ENCODE measurements at places on chromosomes 3 and 15.

DNA sequence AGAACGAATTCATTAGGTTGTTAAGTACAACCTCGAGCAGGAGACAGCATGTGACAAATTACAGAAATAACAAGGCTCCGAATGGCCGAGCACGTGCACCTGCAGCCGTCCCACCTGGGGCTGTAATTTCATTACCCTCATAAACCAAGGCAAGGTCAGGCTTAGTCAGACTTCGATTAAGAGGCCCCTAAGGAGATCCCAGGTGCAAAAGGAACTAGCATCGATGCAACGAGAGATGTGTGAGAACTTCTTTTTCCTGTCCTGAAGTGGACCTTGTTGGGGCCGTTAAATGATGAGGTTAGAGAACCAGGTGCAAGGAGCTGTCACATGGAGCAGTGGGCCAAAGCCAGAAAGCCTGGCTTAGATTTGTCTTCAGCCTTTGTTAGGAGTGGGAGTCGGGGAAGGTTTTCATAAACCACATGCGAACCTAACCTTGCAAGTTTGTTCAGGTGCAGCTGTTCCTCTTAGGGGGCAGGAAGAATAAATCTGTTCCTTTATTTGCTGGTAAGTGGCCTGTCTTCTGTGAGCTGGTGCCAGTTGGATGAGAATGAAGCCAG is 559.9 kb upstream of the MCTP2 start:
- DNase-seq = no peak

DNA sequence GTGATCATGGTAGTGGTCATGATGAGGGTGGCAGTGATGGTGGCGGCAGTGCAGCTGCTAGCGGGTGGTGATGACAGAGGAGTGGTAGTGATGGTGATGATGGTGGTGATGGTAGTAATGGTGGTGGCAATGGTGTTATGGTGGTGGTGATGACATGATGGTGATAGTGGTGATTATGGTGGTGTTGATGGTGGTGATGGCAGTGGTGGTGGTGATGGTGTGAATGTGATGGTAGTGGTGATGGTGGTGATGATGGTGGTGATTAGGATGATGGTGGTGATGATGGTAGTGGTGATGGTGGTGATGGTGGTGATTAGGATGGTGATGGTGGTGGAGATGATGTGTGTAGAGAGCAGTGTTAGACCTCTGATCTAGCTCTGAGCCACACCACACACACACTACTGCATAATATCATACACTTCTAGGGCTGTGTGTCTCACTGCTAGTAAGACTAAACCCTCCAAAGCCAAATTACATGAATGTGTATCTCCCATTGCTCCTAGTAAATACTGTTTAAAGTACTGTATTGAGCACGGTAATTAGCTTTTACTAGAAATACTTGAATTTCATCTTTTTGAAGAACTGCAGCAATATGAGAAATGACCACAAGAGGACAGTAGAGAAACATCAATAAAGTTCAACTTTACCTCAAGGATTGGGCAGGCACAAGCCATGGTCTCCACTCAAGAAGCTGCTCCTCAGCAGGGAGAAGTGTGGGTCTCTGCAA is 28.8 kb downstream of the TMED3 start:
- peak; percentile 46 for DNase-seq

DNA sequence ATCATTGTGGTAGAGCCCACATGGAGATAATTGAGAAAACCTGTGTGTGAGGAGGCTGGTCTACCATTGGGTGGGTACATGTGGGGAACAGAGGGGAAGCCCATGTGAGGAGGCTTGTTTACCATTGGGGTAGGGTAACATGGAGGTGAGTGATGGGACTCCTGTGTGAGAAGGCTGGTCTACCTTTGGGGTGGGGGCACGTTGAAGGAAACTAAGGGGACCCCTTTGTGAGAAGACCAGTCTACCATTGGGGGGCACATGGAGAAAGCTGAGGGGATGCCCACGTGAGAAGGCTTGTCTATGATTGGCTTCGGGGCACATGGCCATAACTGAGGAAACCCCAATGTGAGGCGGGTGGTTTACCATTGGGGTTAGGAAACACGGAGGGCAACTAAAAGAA is 158.5 kb downstream of the FBLN2 start:
- DNase-seq = no peak

- no peak for DNase-seq
Observed at GRCh38 chr3:44125882-44126281, 115.8 kb upstream of the TOPAZ1 start.

DNA sequence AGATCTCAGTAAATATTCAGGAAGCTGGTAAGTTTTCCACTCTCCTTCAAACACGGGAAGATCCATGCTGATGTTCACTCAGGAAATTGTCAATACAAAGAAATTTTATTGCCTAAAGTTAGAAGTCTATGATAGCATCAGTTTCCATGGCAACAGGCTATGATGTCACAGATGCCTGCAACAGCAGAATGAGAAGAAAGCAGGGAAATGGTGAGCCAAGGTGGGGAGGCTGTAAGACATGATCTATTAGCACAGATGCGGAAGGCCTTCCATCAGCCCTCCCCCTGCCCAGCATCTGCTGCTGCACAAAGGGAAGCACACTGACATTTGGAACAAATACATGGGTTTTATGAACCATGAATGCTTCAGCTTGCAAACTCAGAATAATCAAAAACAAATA is 28.6 kb downstream of the EPHB1 start:
- DNase-seq = no peak

DNA sequence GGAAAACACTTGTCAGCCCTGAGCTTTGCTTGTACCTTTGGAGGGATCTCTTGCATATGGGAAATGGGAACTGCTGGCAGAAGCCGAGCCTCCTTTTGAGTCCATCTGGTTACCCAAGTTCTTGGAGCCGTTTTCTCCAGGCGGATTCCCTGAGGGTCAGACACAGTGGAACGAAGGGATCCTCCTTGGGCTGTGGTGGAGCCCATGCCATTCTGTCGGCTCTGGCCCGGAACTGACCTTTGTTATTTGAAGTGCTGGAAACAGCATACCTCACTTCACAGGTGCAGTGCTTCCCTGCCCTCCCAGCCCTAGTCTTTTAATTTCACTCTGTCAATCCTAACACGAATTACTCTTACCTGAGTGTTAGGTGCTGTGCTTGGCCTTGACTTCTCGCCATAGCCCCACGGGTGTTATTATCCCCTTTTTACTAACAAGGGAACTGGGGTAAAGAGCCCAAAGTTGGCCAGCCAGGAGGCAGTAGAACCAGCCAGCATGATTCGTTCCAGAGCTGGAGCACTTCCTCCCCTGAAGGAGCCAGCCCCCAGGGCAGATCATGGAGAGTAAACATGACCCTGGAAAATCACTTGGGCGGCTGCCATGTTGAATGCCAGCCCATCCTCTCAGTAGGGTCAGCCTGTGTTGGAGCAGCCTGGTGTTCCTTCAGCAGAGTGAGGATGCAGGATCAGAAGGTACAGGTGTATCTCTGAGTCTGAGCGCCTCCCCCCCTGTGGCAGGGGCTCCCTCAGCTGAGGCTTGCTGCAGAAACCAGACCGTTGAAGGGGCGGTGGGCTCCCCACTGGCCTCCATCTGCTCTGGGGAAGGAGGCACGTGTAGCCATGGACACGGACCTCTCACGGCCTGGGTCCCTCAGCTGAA is 143.2 kb downstream of the DNAJB8 start:
- no peak for DNase-seq

DNA sequence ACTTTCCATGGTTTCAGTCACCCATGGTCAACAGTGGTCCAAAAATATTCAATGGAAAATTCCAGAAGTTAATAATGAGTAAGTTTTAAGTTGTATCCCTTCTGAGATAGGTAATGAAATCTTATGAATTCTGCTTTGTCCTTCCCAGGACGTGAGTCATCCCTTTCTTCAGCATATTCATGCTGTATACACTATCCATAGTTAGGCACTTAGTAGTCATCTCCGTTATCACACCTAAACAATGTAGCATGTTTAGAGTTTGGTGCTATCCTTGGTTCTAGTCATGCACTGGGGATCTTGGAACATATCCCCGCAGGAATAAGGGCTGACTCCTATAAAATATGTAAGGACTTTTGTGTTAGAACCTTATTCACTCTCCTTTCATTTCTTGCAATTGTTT is 153.2 kb downstream of the UNC13C start:
- DNase-seq = no peak

DNA sequence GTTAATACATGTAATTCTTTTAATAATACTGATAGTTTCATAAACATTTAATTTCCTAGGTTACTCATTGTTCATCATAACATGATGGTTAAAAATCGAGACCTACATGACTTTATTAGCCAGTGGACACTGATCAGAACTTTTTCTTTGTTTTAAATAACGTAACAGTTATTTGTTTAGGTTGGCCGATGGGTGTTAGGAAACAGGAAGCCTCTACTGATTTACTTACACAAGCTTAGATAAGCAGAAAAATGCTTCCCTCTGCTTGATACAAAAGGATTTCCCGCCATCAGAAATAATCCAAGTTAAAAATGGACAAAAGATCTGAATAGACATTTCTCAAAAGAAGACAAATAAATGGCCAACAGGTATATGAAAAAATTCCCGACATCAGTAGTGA is 16.6 kb upstream of the APH1B start:
- no peak for DNase-seq
